ENCODE measurements at places on chromosomes 5 and 9.

DNA sequence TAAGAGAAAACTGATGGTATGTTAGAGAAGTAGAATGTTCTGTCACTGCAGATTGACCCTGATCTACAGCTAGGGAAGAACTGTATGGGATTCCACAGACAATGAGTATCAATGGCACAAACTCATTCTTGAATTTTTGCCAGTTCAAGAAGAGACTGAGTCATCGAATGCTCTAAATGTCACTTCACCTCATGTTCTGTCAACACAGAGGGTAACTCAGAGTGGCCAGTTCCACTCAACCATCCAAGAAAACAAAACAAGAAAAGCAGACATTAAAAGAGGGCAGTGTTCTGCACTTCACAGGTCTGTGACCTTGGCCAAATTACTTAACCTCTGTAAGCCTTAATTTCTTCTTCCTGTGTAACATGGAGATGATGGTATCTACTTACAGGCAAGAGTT lies 132.2 kb upstream of the HMHB1 start:
- DNase-seq: no peak

- no peak for DNase-seq
These were observed 151.0 kb downstream of the MYO10 start for GRCh38 chr5:16784843-16785791.

DNA sequence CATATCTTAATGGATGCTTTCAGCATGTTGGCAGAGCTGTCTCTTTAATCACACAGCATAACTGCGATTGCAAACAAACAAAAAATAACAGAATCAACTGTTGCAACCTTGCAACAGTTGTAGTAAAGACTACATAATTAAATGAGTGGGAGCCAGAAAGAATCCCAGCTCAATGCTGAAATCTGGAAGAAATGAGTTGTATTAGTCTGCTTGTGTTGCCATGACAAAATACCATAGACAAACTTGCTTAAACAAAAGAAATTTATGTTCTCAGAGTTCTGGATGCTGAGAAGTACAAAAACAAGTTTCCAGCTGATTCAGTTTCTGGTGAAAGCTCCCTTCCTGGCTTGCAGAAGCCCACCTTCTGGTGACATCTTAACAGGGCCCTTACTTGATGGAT lies 260.9 kb upstream of the TUSC1 start:
- DNase-seq: no peak

DNA sequence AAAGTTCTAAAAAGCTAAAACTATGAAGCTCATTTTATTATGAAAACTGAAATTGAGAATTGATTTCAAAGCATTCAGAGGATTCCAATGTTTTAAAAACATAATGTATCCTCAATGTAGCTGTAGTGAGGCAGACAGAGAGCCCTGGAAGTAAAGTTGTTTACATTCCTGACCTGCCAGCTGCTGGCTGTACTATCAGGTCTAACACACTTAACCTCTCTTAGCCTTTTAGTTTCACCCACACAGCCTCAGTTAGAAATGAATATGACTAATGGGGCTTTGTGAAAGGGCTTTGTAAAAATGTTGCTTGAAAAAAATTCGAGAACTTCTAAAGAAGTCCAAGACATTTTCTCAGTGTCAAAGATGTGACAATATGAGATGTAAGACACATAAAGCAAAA lies 122.6 kb downstream of the FBXL17 start:
- no peak for DNase-seq

GRCh38 chr5:164950927-164951326 lies 1445.5 kb downstream of the MAT2B start:
- no peak for DNase-seq

GRCh38 chr9:132244582-132245455 lies 83.0 kb downstream of the NTNG2 start:
- peak; percentile 55 for DNase-seq

DNA sequence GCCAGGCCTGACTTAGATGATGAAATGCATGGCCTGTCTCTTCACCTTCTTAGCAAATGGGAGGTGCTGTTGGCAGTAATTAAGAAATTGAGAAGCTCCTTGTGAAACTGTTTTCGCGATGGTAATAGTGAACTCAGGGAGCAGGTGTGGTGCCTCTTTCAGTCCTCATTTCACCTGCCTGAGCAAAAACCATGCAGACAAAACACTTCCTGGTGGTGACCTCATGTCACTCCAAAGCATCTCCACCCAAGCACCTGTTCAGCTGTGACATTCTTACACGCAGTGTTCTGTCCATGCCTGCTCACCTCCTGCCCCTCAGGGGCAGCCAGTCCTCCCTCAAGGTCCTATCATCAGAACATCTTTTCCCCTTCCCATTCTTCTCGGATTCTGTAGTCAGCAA lies 146.5 kb downstream of the CD180 start:
- no peak for DNase-seq

- no peak for DNase-seq
These were observed 576.2 kb upstream of the CLINT1 start for GRCh38 chr5:158435161-158435616.

GRCh38 chr5:2261004-2261703 lies 378.4 kb upstream of the IRX4 start:
- DNase-seq: no peak

DNA sequence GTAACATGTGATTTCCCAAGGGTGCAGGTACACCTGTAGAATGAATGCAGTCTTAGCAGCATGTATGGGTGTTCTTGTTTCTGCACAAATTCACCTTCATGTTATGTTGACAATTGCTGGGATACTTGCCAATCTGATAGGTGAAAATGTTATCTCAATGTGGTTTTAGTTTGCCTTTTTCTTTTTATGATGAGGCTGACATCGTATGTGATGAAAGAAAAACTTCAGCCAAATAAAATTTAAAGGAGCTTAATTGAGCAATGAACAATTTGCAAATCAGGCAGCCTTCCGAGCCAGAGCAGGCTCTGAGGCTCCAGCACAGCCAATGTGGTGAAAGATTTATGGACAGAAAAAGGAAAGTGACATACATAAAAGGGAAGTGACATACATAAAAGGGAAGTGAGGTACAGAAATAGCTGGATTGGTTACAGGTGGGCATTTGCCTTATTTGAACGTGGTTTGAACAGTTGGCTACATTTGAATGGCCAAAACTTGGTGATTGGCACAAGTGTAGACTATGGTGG lies 10.5 kb downstream of the TAL2 start:
- no peak for DNase-seq

DNA sequence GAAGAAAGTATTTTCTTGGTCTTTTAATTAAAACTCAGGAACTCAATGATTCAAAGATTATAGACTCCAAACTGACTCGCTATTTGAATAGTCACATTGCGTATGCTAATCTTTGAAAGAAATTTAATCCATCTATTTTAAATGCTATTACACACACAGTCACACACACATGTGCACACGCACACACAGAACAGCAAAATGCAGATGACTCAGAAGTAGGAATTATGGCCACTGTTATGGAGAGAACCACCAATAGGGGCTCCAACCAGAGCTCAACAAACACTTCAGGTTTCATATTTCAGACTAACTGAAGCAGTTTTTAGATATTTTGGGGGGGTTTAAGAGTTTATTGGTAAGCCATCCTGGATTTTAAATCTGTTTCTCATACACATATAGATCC lies 1917.9 kb downstream of the EFNA5 start:
- DNase-seq: no peak
